Umbilical cord (tissue), 2 donors: ENCODE measurements at places on chromosomes 13 and 19. TPM values are rescaled to one million over a fixed set of nuclear protein-coding genes. Genes with fewer than 3 reads are reported as not detected.
A peak's percentile ranks its signal among the peaks of the same experiment; 100 is the strongest.

Gene TECR
- 61.4 TPM for total RNA-seq

- no peak for DNase-seq
These were observed 504.5 kb downstream of the FOXO1 start for GRCh38 chr13:40161931-40162330.

GRCh38 chr13:25354377-25354776 lies 17.4 kb upstream of the ATP8A2 start:
- no peak for DNase-seq

DNA sequence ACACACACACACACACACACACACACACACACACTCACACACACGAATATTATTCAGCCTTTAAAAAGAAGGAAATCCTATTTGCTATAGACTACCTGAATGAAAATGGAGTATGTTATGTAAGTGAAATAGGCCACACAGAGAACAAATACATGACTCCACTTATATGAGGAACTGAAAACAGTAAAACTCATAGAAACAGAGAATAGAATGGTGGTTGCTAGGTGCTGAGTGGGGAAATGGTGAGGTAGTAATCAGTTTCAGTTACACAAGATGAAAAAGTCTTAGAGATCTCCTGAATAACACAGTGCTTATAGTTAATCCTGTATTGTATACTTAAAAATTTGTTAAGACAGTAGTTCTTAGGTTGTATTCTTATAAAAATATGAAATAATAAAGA lies 8.2 kb downstream of the ZNF677 start:
- no peak for DNase-seq

- no peak for DNase-seq
These were observed 254.2 kb upstream of the ZNF507 start for GRCh38 chr19:32091241-32091640.

- no peak for DNase-seq
These were observed 6.6 kb upstream of the CEBPG start for GRCh38 chr19:33366897-33367296.

DNA sequence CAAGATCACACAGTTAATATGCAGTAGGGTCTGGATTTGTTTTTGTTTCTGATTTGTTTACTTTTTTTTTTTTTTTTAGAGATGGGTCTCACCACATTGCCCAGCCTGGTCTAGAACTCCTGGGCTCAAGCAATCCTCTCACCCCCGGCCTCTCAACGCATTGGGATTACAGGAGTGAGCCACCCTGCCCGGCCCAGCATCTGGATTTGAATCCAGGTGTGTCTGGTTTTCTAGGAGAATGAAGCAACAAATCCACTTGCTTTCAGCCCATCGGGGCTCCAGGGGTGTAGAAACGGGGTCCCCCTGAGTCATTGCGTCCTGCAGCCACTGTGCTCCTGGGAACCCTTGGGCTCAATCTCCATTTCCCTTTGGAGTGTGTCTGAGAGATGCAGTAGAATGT lies 6.6 kb downstream of the CACNG8 start:
- DNase-seq, result no peak

DNA sequence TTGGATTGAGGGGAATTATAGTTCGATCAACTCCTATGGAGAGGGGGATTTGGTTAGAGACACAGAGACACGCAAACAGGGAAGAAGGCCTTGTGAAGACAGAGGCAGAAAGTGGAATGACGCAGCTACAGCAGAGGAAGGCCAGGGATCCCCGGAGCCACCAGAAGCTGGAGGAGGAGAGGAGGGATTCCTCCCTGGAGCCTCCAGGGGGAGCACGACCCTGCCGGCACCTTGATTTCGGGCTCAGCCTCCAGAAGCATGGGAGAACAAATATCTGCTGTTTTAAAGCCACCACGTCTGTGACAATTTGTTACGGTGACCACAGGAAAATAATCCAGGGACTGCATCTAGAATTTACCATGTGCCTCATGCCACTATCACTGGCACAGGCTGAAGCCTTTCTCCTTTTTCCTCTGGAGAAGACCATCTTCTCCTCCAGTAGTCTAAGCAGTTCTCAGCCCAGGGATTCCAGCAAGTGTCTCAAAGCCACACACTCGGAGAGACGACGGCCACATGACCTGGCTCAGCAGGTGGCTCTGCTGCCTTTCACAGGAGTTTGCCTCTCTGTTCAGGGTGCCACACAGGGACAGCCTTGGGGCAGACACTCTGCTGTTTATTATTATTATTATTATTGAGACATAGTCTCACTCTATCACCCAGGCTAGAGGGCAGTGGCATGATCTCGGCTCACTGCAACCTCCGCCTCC lies 39.9 kb upstream of the CCNE1 start:
- DNase-seq, result peak; percentile 69

GRCh38 chr13:49410006-49410405 lies 33.9 kb downstream of the CAB39L start:
- DNase-seq, result no peak

DNA sequence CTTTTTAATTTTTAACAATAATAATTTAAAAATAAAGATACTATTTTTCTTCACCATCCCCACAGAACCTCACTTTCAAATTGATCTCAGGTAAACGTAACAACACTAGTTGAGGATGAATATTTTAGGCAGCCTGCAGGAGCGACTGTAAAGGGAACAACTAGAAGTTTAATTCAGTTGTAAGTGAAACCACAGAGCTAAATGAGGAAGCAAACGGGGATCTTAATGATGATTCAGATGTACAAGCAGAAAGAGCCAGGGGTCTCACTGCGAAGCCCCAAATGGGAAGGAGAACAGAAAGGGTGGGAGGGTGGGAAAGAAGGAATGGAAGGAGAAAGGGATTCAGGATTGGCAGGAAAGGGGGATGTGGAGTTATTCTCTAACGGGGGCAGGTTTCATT lies 54.6 kb upstream of the RAP2A start:
- no peak for DNase-seq

Gene MKNK2
- total RNA-seq, result 17.8 TPM

DNA sequence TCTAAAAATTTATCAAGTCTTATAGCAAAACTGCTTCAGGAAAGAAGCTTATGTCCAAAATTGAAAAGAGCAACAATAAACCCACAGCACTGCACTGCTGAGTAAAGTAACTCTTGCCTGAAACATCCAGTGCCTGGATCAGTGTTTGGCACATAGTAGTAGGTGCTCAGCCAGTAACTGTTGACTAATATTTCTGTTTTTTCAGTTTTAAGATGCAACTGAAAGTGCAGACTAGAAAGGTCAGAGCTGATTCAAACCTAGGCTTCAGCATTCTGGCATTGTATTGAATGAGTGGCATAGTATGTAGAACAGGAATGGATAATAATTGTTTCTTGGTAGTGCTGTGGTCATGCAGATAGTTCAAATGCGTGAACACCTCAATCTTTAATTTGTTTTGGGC lies 67.6 kb downstream of the UBL3 start:
- no peak for DNase-seq

Gene ZNF549
- 12.5 TPM for total RNA-seq

Gene FOXA3
- total RNA-seq, result not detected

- no peak for DNase-seq
These were observed 573.1 kb upstream of the KLF12 start for GRCh38 chr13:74707291-74707690.

GRCh38 chr13:45207319-45207718 lies 6.5 kb upstream of the KCTD4 start:
- DNase-seq, result no peak

DNA sequence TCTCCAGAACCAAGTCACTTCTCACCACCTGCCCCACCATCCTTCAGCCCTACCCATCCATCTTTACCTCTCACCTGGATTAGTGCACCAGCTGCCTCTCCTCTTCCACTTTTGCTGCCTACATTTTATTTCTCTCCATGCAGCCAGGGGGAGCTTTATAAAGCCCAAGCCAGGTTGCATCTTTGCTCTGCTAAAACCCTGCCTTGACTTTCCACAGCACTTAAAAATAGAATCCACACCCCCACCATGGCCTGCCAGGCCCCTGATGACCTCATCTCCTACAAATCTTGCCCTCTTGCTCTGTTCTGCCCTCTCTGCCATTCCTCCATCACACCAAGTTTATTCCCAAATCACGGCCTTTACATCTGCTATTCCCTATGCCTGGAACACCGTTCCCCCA lies 1.8 kb downstream of the HOOK2 start:
- peak; percentile 57 for DNase-seq

GRCh38 chr19:5138606-5139582 lies 170.0 kb downstream of the KDM4B start:
- no peak for DNase-seq

Gene KXD1
- total RNA-seq, result 62.4 TPM

Gene NLRP9
- 1.2 TPM for total RNA-seq

DNA sequence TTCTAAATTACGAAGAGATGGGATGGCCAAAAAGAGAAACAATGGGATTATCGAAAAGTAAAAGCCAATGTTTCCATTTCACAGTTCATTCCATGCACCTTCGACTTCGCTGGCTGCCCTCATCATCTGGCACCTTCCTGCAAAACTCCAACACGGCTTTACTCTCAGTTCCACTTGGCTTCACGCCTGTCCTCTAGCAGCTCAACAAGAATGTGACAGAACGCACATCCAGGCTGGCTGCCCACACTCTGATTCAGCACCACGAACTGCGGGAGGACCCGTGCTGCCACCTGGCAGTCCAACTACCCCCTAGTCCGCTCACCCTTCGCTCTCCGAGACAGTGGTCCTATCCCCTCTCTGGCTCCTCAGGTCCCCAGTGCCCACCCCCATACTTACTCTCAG lies 11.7 kb downstream of the ATP7B start:
- peak; percentile 47 for DNase-seq

Gene LILRA6
- total RNA-seq, result 4.3 TPM

DNA sequence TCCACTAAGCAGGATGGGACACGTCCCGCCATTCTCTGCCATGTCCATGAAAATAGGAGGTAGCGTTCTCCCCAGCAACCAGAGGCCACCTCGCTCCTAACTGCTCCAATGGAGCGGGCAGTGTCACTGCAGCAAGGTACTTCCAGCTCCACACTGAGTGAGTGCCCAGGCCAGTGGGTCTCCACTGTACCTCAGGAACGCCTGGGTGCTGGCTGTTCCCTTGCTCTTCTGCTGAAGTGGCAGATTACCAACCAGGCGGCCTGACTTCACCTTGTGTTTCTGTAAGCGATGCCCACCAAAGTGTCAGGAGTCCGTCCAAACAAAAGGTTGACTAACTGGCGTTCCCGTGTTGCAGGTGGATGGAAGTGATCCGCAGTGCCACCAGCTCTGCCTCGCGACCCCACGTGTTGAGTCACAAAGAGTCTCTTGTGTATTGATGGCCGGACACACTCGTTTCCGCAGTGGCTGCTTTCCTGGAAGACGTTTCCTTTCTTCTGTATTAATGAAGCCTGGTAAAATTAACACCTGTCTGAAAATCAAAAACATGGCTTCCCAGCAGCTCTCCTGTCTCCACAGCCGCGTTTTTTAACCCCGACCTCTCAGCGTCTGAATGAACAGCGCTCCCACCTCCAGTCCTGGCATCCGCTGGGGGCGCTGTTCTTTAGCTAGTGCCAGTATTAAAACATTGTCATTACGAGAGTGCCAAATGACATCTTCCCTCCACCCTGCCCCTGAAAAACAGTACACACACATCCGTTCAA lies 128.8 kb downstream of the STK24 start:
- DNase-seq, result no peak

Gene EID2B
- 11.3 TPM for total RNA-seq

GRCh38 chr19:16041299-16041990 lies 34.9 kb upstream of the TPM4 start:
- peak; percentile 82 for DNase-seq

Gene CCNE1
- total RNA-seq, result 2.6 TPM

Gene INSR
- 36.8 TPM for total RNA-seq
